ENCODE measurements at places on chromosomes 6 and 20. TPM values are rescaled to one million over a fixed set of nuclear protein-coding genes. Genes with fewer than 3 reads are reported as not detected.

DNA sequence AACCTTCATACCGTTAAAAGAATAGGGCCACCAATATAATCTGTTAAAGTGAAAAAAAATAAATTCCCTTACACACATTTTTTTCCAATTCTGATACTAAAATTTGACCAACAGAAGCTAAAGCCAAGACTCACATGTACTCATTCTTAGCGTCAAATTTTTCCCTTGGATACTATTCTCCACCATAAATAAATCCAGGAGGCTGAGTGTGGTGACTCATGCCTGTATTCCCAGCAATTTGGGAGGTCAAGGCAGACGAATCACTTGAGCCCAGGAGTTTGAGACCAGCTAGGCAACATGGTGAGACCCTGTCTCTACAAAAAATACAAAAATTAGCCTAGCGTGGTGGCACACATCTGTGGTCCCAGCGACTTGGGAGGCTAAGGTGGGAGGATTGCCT is 43.9 kb downstream of the SCML4 start:
- no peak for DNase-seq

GRCh38 chr6:84462698-84463097 is 235.3 kb upstream of the CEP162 start:
- DNase-seq, result no peak

The CHRNA4 gene
- total RNA-seq, result 2.7 TPM

The SOBP gene
- 6.2 TPM for total RNA-seq

The HLA-B gene
- 154 TPM for total RNA-seq
